Eye (tissue), 1 donor: ENCODE measurements at places on chromosomes 5 and 9.
A peak's percentile ranks its signal among the peaks of the same experiment; 100 is the strongest.

DNA sequence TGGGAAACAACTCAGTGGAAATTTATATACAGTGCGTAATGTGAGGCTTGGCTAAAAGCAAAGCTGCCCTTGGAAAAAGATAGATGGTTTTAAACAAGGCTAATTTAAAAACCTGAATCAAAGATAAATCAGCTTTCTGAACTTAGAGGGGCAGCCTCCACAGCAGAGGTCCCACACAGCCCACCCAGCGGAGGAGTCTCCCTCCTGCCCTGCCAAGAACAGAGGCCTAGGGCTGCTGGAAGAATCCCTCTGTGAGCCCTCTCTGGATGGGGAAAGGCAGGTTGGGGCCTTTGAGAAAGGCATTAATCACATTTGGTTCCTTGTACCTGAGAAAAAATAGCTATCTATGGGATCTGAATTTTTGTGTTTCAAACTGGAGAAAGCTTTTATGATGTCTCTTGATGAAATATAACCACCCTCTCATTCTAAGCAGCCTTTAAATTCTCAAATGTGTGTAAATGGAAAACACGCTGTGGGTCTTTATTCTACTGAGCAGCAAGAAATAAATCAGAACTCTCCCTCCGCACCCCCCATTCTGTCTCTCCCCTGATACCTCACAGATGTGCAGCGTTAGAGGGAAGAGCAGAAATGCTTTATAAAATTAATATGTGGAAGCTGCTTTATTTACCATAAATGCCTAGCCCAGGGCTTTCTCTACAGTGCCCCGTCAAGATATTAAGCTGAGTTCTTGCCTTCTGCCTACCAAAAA lies 329.2 kb downstream of the EFNA5 start:
- DNase-seq: no peak

- DNase-seq: peak; percentile 62
Measured at GRCh38 chr5:179243333-179243732, 101.9 kb downstream of the ADAMTS2 start.

DNA sequence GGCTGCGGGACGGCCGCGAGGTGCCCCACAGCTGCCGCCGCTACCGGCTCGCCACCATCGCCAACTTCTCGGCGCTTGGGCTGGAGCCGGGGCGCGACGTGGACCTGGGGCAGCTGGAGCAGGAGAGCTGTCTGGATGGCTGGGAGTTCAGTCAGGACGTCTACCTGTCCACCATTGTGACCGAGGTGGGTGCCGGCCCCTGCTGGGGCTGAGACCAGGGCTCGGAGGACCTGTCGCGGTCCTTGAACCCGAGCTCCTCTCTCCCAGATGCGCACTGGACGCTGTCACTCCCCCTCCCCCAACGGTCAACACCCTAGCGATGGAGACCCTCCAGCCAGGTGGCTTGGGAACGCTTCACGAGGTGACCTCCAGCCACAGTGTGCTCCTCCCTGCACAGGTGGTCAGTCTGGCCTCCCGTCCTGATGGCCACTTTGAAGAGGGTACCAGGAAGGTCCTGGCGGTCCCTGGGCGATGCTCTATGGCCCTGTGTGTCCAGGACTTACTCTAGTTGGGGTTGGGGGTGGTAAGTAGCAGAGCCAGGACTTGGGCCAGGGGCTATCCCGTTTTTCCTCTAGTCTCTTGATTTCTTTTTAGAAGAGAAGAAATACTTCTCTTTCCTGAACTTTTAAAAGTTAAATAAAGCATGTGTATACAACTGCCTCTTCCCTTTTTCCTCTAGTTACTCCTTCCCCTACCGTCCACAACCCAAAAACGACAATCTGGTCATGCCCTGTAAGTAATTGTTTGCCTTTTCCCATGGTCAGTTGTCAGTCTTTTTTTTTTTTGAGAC lies 866 bp downstream of the SLC22A5 start:
- no peak for DNase-seq

DNA sequence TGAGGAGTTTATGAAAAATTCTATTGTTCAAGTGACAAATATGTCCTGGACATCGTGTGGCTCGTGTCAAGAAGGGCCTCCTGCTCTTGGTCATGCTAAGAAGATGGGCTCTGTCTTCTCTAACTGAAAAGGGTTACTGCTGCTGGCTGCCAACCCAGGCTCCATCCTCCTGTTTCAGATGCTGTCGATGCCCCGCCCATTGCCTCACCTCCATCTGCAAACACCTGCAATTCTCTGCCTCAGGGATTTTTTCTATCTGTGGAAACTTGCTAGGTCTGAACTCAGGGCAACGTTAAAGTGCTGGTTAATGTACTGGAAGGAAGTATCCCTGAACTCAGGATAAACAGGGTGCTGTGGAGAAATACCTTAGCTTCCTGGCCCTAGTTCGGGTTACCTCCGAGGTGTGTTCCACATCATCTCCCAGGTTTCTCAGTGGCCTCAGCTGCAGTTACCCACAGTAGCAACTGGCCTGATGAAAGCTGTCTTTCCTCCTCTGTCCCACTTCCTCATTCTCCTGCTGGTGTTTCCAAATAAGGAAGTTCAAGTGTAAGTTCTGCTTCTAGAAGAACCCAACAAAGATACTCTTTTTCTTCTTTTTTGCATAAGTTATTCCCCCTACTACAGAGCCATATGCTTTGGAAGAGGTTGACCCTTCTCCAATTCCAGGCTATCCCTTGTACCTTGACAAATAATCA lies 151.7 kb upstream of the SMIM23 start:
- no peak for DNase-seq

GRCh38 chr5:90381213-90381929 lies 28.2 kb downstream of the CETN3 start:
- no peak for DNase-seq

GRCh38 chr9:127318651-127319167 lies 54.1 kb downstream of the GARNL3 start:
- no peak for DNase-seq

DNA sequence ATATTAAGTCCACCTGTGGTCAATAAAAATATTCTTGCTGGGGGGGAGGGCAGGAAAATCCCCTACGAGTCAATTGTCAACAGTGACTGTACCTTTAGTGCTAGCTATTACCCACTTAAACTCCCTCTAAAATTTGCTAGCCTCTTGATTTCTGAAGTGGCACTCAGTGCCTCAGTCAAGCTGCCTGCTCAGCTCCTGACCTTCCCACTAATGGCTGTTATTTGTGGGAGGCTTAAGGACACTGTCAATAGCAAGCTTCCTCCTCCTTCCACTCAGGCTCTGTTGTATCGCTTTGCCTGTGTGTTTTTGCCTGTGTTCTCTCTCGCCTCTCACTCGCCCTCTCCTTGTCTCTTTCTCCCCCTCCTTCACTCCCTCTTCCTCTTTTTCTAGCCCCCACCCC lies 140.8 kb downstream of the BNC2 start:
- no peak for DNase-seq

DNA sequence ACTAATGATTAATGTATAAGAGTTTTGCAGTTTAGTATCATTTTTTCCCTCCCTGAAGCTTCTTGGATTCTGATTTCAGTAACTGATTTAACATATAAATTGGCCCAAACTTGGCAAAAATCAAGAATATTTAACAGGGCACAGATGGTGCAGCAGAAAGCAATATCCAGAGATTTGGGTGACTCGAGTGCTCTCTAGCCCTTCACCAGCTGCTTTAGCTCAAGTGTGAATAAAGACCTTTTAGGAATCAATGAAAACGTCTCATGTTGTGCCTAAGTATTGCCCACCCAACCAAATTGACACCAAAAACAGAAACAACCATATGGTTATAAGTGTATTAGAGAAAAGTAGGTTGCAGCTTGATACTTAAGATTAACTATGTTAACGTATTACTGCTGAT lies 933.4 kb upstream of the PTPRD start:
- DNase-seq: peak; percentile 54

DNA sequence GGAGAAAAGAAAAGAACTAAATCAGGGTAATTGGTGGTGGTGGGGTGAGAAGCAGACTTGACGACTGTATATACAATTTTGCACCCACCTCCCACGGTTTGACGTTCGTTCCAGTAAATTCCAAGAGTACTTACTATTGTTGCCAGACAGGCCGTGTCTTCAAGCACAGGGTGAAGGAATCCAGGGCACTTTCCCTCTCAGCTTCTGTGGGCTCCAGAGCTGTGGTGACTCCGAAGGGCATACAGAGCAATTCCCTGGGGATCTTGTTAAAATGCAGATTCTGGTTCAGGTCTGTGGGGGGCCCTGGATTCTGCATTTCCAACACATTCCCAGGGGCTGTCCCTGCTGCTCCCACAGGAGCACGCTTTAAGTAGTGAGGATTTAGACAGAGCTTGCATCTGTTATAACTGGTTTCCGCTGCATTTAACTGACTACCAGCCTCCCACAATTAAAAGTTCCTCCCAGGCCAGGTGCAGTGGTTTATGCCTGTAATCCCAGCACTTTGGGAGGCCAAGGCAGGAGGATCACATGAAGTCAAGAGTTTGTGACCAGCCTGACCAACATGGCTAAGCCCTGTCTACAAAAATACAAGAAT lies 49.3 kb upstream of the FANCC start:
- DNase-seq: no peak

- no peak for DNase-seq
Measured at GRCh38 chr9:127308652-127309434, 44.3 kb downstream of the GARNL3 start.
